ENCODE measurements at places on chromosomes 1 and 21.
A peak's percentile ranks its signal among the peaks of the same experiment; 100 is the strongest.

DNA sequence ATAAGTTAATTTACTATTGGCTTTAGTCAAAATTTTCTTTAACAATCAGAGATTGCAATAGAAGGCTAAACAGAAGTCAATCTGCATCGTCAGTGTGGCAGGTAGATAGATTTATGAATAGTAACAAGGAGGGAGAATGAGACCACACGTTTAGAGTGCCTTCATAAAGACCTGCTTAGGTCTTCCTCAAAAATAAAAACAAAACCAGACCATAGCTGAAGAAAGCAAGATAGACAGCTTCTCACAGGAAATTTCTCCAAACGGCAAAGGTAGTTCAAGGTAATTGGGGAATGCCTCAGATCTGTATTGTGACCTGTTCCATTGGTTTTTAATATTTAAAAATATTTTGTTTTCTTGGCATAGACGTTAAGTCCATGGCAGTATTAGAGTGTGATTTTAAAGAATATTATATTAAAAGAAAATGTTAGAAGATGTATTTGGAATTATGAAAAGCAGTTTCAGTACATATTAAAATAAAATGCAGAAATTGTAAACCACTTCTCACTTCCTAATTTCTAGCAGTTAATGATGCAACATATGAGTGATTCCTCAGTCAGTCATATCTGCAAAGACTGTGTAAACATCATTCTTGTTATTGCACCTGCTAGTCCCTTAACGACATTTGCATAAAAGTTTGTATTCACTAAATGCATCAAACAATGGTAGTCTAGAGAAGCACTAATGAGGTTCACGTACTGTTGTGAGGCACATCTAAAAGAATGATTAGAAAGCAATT lies 278.0 kb downstream of the HLX start:
- DNase-seq, result no peak

DNA sequence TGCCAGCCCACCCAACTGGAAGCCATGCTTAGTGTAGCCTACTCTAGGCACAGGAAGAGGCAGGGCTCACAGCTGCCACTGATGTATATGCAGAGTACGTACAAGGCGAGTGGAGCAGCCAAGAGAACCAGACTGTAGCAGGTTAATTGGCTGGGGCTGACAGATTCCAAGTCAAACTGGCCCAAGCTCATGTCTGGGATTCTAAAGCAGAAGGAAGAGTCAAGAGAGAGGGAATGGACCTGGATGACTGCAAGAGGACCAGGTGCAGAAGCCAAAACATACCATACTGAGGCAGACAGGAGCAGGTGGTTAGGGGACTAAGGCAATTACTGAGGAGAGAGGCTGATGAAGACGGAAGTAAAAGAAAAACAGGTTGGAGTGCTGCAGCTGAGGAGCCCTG lies 51.3 kb upstream of the LRRN2 start:
- no peak for DNase-seq

DNA sequence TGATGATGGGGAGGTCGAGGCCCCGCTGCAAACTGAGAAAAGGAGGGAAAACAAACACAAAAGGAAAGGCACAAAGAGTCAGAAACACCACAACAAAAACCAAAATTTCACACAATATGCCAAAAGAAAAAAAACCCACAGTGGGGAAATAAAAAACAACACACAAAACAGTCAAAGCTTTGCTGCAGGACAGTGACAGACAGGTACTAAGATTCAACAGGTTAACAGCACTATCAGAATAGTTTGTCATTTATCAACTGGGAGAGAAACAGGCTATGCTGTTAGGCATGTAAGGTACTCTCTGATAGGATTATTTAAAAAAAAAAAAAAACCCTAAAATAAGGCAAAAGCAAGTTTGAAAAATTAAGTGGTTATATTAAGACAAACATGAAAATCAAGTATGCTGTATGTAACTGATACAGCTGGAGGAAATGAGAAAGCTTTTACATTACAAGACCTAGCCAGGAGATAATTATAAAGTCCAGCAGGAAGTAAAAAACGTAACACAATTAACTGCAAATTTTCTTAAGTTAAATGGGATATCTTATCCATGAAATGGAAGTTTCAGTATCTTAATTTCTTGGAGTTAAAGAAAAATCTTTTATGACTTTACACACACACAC lies 179.0 kb downstream of the EIF4G3 start:
- DNase-seq, result no peak

GRCh38 chr1:9019896-9020295 lies 6.3 kb downstream of the SLC2A7 start:
- DNase-seq, result no peak

- no peak for DNase-seq
Observed at GRCh38 chr1:100404821-100405220, 52.5 kb downstream of the CDC14A start.

GRCh38 chr1:156673387-156674121 lies 3.7 kb downstream of the NES start:
- DNase-seq, result no peak

DNA sequence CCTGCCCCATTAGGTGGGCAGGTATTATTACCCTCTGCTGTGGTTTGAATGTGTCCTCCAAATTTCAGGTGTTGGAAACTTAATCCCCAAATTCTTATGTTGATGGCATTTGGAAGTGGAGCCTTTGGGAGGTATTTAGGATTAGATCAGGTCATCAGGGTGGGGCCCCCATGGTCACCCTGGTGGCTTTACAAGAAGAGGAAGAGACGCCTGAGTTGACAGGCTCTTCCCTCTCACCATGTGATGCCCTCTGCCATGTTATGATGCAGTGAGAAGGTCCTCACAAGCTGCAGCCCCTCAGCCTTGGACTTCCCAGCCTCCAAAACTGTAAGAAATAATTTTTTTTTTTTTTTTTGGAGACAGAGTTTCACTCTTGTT lies 8.8 kb upstream of the THEMIS2 start:
- no peak for DNase-seq

DNA sequence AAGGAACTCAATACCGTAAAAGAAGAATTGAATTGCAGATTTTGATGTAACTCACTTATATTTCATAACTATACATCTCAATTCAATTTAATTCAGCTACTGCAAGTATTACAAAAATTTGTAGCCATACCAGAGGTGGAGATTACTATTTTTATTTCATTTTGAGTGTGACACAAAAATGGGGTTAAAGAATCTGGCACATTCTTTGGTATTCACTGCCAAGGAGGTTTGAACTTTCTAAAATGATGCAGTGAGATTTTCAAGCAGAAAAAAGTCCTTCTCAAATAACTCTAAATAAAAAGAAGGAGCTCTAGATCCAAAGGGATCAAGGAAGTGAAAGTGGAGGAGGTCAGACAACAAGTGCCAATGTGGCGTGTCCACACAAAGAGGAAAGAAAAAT lies 569.0 kb downstream of the DPYD start:
- DNase-seq, result no peak

GRCh38 chr1:42128499-42128898 lies 24.7 kb upstream of the GUCA2B start:
- DNase-seq, result no peak

DNA sequence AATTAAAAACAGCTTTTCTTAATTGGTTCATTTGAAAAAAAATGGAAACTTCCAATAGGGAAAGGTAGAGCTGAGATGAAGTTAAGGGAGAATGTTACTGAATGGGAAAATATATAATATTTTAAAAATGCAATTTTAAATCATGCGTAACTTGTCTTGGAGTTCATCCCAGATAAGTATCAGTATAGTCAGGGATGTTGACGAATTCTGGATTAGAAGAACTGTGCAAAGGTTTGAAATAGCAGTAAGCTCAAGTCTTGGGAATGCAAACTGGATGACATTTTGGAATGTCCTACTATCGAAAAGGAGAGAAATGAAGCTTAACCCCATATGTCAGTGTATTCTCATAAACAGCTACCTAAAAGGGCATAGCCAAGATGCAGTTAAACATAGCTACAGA lies 4.0 kb upstream of the ST6GALNAC3 start:
- no peak for DNase-seq

GRCh38 chr1:147821883-147822282 lies 61.5 kb upstream of the GJA5 start:
- no peak for DNase-seq

- DNase-seq, result no peak
Observed at GRCh38 chr1:34053660-34054059, 111.4 kb downstream of the CSMD2 start.

- no peak for DNase-seq
Observed at GRCh38 chr1:5718831-5719632, 273.2 kb downstream of the NPHP4 start.

- no peak for DNase-seq
Observed at GRCh38 chr1:247243524-247244137, 12.2 kb upstream of the VN1R5 start.

DNA sequence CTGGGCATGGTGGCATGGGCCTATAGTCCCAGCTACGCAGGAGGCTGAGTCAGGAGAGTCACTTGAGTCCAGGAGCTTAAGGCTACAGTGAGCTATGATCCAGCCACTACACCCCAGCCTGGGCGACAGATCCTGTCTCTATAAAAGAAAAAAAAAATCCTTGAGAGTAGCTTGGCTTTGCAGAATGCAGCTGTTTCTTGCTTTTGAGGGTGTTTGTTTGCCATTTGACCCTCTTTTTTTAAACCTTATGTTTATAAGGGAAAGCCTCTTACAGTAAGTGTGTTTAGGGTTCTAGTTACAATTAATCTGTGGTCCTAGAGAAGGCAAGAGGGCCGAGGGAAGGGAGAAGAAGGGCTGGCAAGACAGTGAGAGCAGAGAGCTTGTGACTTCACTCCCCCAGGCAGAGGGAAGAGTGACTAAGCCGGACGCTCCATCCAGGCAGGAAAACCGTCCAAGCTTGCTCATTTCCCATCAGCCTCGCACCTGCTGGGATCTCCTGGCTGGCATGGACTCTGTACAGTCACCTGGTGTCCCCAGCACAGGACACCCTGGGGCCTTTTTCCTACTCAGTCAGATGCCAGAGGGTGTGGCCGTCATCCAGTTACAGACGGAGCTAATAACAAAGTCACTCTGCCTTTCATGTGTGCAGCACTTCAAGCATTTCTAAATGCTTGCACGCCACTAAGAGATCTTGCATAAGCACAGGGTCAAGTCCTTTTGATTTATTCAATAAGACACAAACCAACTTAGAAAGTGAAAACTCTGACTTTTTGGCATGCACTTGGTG lies 55.5 kb upstream of the PSEN2 start:
- DNase-seq, result peak; percentile 79

GRCh38 chr1:156075162-156075561 lies 7.1 kb downstream of the MEX3A start:
- DNase-seq, result no peak

- no peak for DNase-seq
Observed at GRCh38 chr21:26491663-26492062, 81.4 kb downstream of the CYYR1 start.

DNA sequence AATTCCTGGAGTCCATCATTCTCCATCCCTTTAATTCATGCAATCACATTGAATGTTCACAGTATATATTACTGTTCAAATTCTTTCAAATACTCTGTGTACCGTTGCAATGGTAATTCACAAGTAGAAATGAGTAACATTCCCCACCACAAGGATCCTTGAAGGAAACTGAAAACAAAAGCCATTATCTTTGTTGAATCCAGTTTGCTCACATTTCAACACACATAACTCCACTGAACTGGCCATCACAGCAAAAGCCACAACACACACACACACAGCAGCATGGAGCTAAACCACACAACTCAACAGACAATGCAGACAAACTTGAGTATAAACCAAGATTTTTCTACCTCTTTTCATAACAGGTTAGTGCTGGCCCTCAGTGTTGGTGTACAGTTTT lies 188.3 kb upstream of the GREM2 start:
- no peak for DNase-seq

DNA sequence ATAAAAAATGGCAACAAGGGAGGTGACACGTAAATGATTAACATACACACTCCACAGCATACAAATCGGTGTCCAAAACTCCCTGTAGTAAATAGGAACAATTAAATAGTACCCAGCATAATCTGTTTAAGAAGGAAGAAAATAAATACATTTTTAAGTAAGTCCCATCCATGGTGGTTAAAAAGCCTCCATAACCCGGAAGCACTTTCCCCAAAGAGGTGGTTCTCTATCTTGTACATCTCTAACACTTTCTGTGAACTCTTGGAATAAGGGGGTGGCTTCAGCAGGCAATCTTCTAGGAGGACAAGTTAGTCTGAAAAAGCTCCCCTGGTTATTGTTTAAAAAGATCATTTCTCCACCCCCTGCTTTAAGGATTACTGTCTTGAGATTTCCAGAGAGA lies 76.9 kb downstream of the PTPN14 start:
- DNase-seq, result no peak

DNA sequence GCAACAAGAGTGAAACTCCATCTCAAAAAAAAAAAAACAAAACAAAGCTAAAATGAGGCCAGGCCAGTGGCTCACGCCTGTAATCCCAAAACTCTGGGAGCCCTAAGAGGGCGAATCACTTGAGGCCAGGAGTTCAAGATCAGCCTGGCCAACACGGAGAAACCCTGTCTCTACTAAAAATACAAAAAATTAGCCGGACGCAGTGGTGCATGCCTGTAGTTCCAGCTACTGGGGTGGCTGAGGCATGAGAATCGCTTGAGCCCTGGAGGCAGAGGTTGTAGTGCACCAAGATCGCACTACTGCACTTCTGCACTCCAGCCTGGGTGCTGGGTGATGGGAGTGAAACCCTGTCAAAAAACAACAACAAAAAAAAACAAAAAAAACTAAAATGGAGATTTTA lies 191.2 kb upstream of the SGIP1 start:
- DNase-seq, result no peak

DNA sequence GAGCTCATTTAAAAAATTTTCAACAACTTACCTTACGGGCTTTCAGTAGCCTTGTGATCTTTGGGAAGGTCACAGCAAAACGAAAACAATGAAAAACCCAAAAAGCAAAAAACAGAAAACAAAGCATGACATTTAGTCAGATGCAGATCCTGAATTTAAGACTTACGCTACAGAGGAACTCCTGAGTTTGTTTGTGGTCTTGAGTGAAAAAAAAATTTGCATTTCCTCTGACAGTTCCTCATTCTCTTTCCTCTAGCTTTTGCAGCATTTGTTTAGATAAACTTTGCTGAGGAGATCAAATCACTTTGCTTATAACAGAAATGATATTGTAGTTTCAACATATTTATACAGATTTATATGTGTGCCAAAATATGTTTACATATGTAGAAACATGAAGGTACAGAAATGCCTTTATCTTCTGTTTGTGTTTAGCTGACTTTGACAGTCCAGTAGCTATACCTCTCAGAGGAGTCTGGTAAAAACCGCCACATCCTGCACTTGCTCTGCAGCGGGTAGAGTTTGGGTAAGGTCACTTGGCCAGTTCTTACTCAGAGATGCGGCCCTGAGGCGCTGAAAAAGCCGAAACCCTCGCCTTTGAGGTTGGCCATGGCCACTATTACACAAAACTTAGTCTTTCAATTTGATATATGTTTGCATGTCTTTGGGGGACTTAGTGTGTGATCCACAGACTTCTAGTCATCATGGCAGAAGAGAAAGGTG lies 142.5 kb downstream of the TNR start:
- no peak for DNase-seq

DNA sequence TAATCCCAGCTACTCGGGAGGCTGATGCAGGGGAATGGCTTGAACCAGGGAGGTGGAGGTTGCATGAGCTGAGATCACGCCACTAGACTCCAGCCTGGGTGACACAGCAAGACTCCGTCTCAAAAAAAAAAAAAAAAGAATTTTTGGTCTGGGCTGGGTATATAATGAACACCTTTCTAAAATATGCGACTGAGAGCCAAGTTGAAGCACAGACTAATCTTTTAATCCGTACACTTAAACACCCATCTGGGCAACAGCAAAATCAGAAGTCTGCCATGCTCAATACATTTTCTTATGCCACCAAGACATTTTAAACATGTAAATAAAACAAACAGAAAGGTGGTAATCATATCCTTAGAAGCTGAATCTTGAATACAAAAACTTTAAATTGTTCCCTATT lies 31.6 kb upstream of the ABCB10 start:
- DNase-seq, result no peak
